SK-N-SH (cell line): ENCODE measurements at places on chromosomes 7 and 10.

DNA sequence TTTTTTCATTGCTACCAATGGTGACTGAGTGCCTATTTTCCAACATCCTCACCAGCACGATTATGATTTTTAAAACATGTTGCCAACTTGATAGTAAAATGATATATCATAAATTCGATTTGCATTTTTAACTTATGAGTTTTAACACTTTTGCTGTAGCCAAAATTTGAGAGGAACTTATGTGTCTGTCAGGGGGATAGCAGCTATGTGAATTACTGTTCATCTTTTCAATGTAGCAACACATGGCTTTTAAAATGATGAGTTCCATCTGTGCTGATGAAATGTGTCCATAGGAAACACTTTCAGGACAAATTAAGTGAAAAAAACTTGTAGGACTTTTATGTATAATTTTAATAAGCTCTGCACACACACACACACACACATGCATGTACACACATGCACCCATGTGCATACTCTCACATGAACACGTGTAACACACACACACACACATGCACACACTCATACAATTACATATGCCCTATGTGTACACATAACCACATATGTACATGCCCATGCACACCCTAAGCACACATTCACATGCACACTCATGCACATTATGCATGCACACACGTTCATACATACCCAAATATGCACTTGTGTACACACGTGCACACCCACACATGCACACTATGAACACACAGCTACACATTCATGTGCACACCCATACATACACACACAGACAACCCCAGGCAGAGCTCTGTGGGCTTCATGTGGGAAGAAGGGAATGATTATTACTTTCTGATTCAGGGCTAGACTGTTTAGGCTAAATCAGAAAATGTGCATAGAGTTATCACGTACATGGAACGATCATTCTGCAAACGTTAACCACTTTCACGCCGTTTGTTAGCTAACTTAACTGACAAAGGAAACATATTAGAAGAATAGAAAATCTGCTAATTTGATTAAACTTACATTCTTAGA is 68.9 kb downstream of the C10orf143 start:
- no peak for DNase-seq

- no peak for DNase-seq
These were observed 85.1 kb downstream of the LRRC4 start for GRCh38 chr7:127946111-127946510.

- no peak for DNase-seq
These were observed 47.4 kb downstream of the ZMYND11 start for GRCh38 chr10:182441-183201.

DNA sequence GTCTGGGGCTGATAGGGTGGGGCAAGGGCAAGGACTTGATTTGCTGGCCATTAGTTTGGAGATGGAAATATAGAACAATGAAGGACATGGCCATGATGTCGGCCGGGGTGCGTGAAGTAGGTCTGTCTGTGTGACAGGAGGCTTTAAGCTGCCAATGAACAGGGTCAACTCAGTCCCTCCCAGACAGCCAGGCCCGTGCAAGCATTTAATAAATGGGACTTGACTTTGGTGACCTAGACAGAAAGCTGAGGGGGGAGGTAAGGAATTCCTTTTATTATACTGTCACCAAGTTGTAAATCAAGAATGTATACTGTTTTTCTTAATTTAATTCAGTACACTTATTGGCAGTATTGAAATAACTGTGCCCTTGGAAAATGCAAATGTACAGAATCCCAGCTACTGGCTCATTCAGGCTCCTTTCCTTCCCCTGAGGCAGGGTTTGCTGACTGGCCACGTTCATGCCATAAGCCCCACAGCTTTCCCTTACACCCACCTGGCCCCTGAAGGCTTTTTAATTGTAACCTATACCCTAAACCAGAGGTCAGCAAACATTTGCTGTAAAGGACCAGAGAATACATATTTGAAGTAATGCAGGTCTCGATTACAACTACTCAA is 87.2 kb downstream of the WIPF3 start:
- peak; percentile 57 for DNase-seq

DNA sequence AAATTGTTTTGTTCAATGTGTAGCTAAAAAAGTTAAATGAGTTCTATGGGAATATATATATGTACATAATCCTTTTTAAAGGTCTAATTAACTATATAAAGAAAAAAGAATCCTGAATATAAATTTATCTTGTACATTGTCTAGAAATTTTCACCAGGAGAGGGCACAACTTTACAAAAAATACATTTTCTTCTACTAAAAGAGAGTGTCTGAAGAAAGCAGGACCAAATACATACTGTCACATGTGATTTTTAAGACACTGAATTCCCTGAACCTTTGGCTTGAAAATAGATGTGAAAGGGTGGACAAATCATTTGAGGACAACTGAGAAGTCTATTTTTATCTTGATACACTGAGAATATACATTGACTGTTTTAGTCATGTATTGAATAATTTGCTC is 204.3 kb downstream of the DGKB start:
- DNase-seq = no peak

DNA sequence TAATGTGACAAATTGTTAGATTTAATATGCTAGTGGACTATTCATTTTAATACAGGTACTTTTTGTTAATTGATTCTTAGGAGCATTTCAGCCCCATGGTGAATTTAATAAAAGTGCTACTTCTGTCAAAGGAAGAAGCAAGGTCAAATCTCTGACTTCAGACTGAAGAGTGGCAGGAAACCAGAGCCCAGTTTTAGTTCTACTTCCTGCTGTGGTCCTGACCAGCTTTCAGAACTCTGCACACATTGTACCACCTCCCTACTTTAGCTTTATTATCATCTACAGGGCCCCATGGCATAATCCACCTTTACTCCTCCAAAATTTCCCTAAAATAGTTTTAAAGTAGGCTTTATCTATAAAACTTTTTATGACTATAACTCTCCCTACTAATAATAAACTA is 33.7 kb downstream of the CTTNBP2 start:
- no peak for DNase-seq

GRCh38 chr7:41808541-41808940 is 105.7 kb upstream of the INHBA start:
- no peak for DNase-seq

DNA sequence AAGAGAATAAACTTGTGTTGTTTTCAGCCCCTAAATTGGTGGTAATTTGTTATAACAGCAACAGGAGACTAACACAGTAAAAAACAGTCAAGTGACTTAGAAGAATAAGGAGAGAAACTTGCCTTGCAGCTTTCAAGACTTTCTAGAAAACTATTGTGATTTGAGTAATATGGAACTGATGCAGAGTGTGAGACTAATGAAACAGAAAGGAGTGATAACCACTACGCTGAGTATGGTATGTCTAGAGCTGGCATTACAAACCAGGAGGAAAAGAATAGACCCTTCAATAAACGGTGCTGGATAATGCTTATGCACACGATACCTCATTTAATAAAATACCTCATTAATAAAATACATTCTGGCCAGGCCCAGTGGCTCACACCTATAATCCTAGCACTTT is 99.9 kb downstream of the CREM start:
- no peak for DNase-seq

GRCh38 chr7:29974286-29974685 is 15.3 kb downstream of the SCRN1 start:
- no peak for DNase-seq

GRCh38 chr7:227926-228325 is 35.6 kb downstream of the FAM20C start:
- DNase-seq = no peak

- no peak for DNase-seq
These were observed 205.3 kb downstream of the CHRM2 start for GRCh38 chr7:137073571-137074325.

DNA sequence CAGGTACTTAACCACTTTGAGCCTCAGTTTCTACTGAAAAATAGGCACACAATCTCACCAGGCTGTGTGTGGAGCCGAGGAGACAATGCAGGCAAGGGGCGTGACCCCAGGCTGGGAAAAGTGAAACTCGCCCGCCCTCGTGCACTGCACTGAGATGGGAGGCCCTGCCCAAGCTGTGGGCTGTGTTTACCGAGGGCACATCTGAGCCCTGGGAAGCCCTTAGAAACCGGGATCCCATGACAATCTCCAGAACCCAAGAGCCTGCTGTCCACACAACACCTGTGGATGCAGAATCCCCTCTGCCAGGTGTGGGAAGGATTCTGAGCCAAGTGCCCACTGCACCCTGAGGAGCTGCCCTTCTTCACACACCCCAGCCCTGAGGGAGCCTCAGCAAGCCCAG is 198.3 kb downstream of the GRID1 start:
- no peak for DNase-seq

GRCh38 chr7:105825371-105825770 is 51.0 kb downstream of the ATXN7L1 start:
- no peak for DNase-seq

- DNase-seq = peak; percentile 43
These were observed 30.3 kb downstream of the ARL5B start for GRCh38 chr10:18689498-18689897.

DNA sequence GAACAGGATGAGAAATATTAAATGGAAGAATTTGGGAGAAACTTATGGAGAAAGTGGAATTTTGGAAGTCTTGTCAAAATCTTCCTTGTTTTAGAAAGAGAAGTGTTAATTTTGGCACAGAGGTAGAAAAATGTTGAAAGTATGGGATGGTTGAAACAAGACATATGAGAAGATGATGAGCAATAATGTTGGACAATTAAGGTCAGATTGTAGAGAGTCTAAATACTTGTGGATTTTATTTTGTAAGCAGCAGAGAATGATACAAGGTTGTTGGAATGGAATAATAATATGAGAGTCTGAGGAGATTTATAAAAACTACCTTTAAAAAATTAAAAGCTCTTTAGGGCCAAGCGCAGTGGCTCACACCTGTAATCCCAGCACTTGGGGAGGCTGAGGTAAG is 34.6 kb downstream of the PHTF2 start:
- no peak for DNase-seq

- DNase-seq = no peak
These were observed 4.7 kb downstream of the CCNY start for GRCh38 chr10:35340975-35341374.

DNA sequence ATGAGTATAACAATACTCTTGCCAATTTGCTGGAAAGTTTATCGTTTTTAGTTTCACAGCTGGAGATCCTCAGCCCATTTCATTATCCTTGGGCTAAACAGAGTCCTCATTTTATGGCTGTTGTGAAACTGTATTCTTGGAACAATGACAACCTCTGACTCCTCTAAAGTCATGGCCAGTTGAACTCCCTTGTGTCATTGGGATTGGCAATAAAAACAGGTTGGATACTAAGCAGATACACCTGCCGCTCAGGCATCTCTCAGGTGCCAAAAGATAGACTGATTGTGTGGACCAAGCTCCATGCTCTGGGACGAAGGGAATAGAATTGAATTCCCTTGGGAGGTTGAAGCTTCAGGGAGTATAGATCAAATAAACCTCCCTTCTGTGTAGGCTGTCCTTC is 182.2 kb downstream of the WDR11 start:
- no peak for DNase-seq

DNA sequence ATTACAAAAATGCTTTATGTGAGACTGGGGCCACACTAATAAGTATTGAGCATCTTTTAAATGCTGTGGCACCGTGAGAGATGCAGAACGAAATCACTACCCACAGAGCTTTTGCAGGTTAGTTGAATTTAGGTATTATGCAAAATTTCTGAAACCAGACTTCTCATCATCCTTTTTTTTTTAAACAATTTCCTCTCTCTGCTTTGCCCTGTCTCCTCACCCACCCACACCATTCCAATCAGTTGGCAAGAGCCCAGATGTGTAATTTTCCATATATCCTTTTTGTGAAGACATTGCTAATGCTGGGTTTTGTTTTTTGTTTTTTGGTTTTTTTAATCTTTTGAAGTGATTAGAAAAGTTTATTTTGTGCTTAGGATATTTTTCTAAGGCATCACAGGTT is 1.1 kb downstream of the YAE1 start:
- DNase-seq = no peak

DNA sequence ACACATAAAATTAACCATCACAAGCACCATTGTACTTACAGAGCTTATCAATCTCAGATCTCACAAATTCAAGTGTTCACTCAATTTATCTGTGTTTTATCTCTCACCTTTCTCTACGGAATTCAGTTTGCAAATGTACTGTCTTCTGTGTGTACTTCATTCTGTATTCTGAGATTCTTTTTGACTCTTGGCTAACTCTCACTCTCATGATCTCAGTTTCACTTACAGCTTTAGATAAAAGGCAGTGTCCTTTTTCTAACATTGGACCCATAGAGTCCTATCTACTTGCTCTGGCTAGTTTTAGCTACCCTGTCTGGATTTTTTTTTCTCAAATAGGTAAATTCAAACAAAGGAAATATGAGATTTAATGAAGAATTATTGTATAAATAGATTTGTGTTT is 176.0 kb downstream of the CCDC7 start:
- DNase-seq = no peak

- no peak for DNase-seq
These were observed 77.0 kb upstream of the GSDME start for GRCh38 chr7:24834128-24834798.

GRCh38 chr10:27643301-27643700 is 102.3 kb downstream of the MKX start:
- no peak for DNase-seq

GRCh38 chr10:123621492-123621891 is 44.7 kb upstream of the GPR26 start:
- no peak for DNase-seq

DNA sequence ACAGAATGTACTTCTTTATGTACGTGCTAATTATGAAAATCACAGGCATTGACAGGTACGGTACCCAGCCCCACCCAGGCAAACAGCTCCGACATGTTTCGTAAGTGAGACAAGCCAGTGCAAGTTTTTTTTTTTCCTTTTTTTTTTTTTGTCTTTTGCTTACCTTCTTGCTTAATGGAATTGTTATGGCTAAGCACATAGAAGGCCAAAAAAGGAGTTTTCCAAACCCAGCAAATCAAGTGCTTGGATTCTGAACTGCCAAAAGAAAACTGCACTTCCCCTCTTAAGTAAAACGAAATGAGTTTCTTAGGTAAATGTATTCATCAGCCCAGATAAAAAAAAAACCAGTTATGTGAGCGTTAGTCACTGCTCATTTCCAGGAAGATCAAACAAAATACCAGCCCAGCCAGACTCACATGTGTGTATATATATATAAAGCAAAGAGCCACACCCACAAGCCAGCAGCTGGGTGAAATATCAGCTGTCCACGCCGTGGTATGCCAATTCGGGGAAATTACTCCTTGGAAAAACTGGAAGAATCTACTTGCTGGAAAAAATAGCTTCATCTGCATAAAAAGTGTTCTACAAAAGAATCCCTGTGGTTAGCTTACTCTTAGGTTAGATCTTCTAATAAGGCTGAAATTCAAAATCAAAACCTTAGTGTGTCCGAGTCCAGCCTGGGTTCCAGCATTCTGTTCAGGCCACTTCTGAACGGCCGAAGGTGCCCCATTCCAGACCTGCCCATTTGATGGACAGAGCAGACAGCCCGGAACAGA is 8.0 kb downstream of the KLF6 start:
- DNase-seq = no peak

DNA sequence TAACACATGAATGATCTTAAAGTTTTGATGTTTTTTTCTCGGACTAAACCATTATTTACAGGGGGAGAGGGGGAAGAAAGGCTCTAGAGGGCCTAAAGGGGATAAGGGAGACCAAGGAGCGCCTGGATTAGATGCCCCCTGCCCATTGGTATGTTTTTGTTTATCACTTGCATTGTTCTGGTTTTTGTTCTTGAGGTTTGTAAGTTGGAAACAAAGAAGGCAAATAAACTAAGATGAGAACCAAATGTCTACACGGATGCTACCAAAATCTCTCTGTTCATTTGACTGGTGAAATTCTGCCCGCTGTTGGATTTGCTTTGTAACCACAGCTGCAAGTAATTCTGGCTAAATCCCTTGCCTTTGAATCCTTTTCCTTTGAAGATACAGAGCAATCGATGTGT is 99.8 kb upstream of the MACROH2A2 start:
- DNase-seq = no peak

GRCh38 chr7:5218564-5219360 is 28.7 kb downstream of the WIPI2 start:
- no peak for DNase-seq
